ENCODE measurements at places on chromosomes 13 and 19.

DNA sequence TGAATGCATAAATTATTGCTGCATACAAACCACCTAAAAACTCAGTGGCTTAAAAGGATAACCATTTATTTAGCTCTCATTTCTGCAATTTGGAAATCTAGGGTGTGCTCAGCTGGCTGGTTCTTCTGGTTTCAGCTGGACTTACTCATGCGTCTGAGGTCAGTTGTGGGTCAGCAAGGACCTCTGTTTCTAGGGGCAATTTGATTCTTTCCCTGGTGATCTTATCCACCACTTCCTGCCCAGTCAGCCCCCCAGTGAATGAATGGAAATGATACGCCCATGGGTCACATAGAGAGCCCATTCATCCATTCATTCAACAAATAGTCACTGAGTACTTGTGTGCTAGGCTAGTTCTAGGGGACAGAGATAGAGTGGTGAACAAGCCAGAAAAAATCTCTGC, 9.9 kb downstream of the FXYD5 start:
- DNase-seq, result no peak

- no peak for DNase-seq
Observed at GRCh38 chr13:29956853-29957252, 106.4 kb upstream of the UBL3 start.

DNA sequence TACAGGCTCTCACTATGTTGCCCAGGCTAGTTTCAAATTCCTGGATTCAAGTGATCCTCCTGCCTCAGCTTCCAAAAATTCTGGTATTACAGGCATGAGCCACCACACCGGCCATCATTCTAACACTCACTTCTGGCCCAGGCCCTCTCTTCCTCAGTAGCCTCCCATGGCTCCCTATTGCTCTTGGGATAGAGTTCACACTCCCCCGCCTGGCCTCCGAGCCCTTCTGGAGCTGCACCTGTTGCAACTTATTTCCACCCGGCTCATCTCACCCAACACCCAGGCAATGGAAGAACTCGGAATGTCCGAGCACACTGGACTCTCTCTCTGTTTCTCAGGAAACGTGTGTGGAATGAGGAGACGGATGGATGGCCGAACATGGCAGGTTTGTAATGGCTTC, 9.0 kb upstream of the SBK3 start:
- no peak for DNase-seq

DNA sequence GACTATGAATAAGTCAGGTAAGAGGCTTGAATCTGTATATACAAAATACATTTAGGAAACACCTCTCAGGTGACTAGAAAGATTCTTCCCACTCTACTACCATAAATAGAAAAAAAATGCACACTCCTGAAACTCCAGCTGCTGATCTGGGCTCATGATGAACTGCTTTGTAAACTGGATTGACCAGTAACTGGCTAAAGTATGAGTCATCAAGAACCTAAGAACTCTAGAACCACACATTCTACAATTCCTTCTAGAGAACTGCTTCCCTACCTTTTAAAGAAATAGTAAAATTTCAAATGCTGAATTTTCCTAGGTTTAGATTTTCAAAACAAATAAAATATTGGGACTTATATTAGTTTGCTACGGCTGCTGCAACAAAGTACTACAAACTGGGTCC, 55.2 kb downstream of the ELF1 start:
- DNase-seq, result no peak

DNA sequence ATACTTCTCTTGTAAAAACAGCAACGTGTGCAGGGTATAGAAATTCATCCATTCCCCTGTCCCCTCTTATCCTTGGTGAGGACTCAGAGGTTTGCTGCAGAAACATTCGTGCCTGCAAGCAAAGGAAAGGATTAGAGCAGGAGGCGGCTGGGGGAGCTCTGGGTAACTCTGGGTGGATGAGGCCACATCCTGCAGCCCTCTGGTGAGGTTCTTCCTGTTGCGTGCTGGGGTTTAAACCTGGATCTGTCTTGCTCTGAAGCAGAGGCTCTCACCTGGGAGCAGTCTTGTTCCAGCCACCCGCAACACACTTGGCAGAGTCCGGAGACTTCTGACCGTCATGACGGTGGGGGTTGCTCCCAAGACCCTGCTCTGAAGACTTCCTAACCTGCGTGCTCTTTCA, 69.2 kb downstream of the ATP11A start:
- DNase-seq, result no peak

GRCh38 chr13:32455594-32455903, 27.6 kb upstream of the N4BP2L1 start:
- DNase-seq, result no peak

DNA sequence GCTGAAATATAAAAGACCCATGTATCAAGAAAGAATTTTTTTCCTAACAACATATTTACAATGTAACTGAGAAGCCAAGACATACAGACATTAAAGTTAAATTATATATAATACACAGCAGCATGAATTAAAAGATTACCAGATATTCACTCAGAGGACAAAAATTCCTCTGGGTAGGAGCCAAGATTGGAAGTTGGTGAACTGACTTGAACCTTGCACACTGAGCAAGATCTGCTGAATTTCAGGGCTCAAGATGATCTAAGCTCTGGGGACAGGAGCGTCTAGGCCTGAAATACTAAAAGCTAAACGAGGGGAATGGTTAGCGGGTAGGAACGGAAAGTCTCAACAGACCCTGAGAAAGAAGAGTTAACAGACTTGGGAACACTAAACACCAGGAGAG, 8.5 kb downstream of the FOXO1 start:
- no peak for DNase-seq

DNA sequence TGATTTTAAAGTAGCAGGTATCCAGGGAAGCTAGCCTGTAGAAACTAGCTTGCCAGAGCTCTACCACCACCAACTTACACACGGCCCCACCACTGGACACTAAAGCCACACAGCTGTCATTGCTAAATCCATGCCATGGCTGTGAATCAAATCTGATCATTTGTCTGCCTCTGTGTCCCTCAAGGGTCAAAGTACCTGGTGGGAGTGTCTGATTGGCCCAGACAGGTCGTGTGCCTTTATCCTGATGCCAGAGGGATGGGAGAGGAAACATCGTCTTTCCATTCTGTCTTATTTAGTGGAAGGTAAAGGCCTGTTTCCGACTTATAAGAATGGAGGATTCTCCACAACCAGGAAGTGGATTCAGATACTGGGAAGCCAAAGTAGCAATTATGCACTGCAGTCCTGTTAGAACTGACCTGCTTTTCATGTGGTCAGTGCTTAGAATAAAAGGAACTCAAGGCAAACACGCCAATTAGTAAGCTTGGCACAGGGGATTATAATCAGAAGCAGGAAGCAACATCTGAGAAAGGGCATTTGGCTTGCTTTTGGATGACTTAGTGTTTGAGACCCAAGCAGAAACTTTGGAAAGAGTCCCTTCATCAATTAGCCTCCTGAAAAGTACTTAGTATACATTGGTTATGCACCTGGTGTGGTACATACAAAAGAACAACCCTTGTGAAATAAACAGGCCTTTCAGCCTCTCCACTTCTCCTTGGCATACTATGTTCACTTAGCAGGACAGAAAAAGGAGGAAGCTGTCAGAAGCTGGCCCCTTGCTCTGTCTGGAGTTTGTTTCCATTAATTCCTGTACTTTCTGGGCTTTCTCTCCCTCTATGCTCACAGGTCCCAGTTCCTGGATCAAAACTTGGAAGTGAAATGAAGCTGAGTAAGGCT, 192.4 kb downstream of the NUFIP1 start:
- no peak for DNase-seq

- DNase-seq, result no peak
Observed at GRCh38 chr13:110697842-110698241, 8.1 kb downstream of the CARS2 start.

- DNase-seq, result peak; percentile 48
Observed at GRCh38 chr13:29707876-29708543, 112.5 kb upstream of the SLC7A1 start.

GRCh38 chr13:19695829-19696228, 62.4 kb downstream of the MPHOSPH8 start:
- DNase-seq, result no peak

GRCh38 chr19:45283443-45284033, 32.5 kb downstream of the MARK4 start:
- no peak for DNase-seq

DNA sequence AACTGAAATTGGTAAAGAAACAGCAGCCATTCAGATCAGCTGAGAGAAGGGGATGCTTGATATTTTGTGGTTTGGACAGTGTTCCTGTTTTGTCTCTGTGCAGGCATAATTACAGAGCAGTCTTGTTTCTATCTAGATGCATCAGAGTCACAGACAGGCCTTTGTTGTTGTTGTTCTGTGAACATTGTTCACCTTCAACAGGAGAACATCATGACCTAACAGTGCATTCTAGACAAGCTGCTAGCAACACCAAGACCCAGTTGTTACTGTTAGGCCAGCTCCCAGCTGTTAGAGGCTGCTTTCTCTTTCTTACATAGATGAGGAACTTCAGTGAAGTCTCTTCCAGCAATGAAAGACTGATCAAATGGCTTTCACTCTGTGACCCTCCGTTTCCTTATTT, 8.5 kb upstream of the LSR start:
- DNase-seq, result no peak

DNA sequence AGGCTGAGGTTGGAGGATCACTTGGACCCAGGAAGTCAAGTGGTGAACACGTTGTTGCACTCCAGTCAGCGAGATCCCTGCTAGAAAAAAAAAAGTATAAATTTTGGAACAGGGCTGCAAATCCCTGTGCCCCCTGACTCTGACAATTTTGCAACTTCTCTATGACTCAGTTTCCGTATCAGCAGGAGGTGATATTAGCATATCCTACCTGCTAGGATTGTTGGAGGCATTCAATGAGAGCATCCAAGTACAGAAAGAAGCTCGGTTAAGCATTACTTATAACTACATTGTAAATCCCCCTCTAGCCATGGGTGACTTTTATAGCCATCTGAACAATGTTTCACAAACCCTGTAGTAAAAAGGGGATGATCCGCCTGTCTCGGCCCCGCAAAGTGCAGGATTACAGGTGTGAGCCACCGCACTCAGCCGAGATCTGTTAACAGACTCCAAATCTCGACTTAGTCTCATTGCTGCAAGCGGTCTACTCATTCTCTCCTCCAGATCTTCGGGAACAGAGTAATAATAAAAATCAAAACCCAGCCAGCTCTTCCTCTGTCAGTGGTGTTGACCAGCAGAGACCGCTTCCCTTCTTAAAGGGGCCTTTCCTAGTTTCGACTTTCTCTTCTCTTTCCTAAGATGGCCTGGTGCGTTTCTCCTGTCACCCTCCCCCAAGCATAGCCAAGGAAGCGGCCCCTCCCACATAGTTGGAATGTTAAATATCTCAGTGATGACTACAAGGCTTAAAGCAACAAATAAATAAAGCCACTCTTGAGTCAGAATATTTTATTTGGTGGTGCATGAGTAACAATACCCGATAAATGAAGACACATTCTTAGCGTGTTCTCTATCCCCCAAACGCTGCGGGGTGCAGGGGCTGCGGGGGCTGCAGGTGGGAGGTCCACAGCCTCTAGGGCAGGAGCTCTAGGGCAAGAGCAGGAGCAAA, 10.3 kb upstream of the BICRA start:
- DNase-seq, result no peak

GRCh38 chr19:45469945-45470761, 2.4 kb downstream of the FOSB start:
- no peak for DNase-seq

DNA sequence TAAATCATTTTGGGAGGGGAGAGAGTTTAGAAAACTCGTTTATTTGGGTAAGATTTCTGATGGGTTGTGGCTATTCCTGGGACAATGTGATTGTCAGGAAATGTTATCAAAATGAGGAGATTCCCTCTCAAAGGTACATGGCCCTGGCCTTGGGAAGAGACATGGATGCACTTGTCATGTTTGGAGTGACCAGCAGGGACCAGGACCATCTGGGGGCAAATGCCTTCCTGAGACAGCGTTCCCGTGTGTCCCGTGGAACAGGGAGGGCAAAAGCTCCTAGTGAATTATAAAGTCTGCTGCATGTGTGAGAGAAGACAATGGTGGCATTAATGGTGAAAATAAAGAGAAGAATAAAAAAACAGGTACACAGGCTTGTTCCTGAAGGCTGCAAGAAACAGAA, 317.3 kb downstream of the ZNF536 start:
- no peak for DNase-seq

GRCh38 chr13:69198706-69199105, 908.9 kb upstream of the ATXN8OS start:
- DNase-seq, result no peak

- DNase-seq, result no peak
Observed at GRCh38 chr19:19110410-19111135, 27.7 kb downstream of the TMEM161A start.

- DNase-seq, result no peak
Observed at GRCh38 chr13:27401210-27401609, 23.2 kb upstream of the GTF3A start.

- DNase-seq, result no peak
Observed at GRCh38 chr13:73268306-73268705, 209.5 kb downstream of the KLF5 start.

- no peak for DNase-seq
Observed at GRCh38 chr19:55406826-55407549, 600 bp downstream of the UBE2S start.

GRCh38 chr19:28823338-28823961, 389.5 kb downstream of the UQCRFS1 start:
- DNase-seq, result no peak

DNA sequence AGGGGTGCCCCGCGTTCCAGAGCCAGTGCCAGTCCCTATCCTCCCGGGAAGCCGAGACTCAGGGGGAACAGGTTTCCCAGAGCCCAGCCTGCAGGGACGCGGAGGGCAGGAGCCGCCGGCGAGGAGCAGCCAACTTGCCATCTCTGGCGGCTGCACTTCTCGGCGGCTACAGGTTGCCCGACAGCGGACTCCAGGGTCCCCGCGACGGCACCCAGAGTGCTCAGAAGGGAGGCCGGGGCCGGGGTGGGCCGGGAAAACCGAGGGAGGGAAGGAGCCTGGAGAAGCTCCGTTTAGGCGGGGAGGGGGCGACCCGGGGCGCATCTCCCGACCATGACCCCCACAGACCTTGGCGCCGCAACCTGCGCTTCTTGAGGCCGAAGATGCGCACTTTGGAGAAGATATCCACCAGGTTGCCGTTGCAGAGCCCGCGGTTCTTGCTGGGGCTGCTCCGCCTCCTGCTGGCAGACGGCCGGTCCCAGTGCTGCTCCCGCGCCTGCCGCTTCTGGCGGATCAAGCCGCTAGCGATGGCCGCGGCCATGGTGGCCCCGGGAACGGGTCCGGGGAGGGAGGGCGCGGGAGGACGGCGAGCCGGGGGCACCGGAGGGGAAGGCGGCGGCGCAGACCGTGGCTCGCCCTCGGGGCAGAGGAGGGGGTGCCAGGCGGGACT, 463.8 kb downstream of the ITGBL1 start:
- DNase-seq, result no peak

DNA sequence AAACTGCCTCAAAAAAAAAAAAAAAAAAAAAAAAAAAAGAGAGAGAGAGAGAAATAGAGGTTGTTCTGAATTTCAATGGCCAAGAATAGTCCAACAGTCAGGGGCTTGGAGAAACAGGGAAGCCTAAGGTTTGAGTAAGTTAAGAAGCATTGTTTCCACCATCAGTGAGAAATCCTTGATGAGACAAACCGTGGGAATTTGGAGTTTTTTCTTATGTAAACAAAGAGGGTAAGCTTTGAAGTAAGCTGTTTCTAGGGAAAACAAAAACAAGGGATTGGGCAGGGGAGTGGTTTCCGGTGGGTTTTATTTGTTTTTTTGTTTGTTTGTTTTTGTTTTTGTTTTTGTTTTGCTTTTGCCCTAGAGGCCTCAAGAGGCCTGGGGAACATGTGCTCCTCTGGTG, 11.2 kb upstream of the ERVV-1 start:
- no peak for DNase-seq

GRCh38 chr19:17323964-17324332, 10.7 kb downstream of the ANO8 start:
- no peak for DNase-seq
